ENCODE measurements at places on chromosomes 1 and 21.

GRCh38 chr1:9269721-9270120 lies 23.0 kb upstream of the SPSB1 start:
- no peak for DNase-seq

DNA sequence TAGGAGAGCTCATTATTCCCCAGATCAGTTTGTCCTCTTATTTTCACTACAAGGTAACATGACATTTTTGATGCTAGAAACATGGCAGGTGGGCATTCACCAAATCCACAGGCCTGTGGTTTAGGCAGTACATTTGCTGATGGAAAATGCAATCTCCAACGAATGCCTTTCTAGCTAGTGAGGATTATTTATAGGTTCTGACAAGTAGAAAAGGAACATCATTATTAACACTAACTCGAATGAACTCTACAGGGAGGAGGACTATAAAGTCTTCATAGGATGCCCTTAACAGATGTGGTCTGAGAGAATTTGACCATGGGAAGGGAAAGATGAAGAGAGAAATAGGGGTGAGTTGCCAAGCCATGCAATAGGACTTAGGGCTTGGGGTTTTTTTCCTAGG lies 71.5 kb upstream of the BCL10 start:
- DNase-seq: no peak

- no peak for DNase-seq
Observed at GRCh38 chr1:63907051-63907450, 133.2 kb downstream of the ROR1 start.

DNA sequence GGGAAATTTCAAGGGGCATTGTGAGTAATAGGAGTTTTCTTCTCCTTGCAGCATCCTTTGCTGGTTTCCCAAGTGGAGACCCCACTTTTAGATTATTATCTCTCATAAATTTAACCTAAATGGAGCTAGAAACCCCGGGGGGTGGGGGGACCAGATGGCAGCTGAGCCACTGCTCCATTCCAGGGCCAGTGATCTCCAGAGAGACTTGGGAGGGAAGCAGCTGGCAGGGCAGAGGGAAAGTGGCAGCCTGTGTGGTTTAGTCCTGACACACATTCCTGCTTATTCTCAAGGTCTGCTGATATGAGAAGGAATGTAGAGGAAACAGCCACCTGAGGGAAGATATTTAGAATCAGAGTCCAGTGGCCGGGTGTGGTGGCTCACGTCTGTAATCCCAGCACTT lies 16.3 kb downstream of the PCP4L1 start:
- DNase-seq: no peak

DNA sequence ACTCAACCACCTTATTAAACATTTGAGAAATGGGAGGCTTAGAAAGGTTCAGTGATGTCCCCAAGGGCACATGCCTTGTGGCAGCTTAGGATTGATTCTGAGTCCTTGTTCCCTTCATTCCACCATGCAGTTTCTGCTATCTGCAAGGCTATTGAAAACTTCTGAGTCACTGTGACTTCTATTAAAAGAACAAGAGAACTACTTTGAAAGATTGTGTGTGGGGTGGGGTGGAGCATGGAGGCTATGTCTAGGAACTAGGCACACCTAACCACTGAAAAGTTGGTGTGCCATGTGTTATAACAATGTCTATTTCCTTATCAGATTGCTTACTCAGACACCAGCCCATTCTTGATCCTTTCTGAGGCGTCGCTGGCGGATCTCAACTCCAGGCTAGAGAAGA lies 10.8 kb downstream of the MTARC1 start:
- no peak for DNase-seq

GRCh38 chr21:25449950-25450349 lies 157.3 kb downstream of the MRPL39 start:
- no peak for DNase-seq

GRCh38 chr1:222523852-222524251 lies 24.1 kb downstream of the HHIPL2 start:
- DNase-seq: peak; percentile 42

- DNase-seq: peak; percentile 5
Observed at GRCh38 chr1:84298684-84299535, 2.6 kb upstream of the SAMD13 start.

GRCh38 chr1:209643285-209644020 lies 8.8 kb downstream of the LAMB3 start:
- peak; percentile 31 for DNase-seq

- DNase-seq: no peak
Observed at GRCh38 chr1:29202053-29202452, 20.4 kb upstream of the SRSF4 start.

DNA sequence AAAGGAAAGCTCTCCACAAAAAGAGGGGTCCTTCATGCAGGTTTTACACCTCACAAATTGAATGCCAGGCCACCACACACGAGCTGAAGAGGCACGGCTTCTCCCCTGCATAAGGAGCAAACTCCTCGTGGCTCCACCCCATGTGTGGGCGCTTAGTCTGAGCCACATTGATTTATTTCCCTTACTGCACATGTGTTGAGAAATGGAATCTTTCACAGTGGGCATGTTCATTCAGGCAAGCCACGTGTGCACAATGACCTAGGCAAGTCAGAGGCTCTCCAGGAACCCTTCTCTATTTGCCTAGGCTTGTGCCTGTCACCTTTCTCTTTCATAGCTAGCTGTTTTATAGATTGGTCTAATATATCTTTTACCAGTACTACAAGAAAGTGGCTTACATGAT lies 120.5 kb downstream of the LTN1 start:
- peak; percentile 13 for DNase-seq

DNA sequence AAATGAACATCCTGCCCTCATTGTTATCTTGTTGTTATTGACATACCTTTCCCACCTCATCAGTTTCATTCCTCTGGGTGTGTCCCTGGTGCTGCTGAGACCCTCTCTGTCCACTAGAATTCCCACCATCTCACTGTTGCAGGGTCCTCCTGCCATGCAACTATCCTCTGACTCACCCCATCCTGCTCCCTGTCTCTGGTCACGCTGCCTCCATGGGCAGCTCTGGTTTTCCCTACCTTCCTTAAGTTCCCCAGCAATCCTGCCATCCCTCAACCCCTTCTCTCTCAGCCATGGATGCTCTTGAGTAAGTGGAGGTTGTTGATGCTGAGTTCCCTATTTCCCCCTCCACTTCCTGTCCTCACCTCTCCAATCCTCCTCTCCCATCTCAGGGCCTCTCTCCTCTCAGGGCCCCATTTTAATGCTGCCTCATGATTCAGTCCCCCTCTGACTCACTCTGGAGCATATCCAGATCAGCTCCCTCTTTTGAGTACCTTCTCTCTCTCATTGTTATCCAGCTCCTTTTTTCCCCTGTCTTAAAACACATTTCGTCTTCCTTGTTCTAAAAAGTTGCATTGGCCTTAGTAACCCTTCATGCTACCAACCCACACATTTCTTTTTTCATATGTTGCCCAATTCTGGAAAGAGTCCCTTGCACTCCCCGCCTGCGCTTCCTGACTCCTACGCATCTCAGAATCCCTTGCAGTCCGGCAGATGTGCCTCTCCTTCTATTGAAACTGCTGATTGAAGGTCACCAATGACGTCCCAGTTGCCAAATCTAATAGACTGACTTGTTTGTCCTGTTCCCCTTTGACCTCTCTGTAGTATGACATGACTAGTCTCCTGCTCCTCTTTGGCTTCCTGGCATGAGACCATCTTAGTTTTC lies 92.0 kb downstream of the CNIH3 start:
- DNase-seq: peak; percentile 84

GRCh38 chr1:54310439-54311328 lies 95.5 kb downstream of the SSBP3 start:
- DNase-seq: no peak

DNA sequence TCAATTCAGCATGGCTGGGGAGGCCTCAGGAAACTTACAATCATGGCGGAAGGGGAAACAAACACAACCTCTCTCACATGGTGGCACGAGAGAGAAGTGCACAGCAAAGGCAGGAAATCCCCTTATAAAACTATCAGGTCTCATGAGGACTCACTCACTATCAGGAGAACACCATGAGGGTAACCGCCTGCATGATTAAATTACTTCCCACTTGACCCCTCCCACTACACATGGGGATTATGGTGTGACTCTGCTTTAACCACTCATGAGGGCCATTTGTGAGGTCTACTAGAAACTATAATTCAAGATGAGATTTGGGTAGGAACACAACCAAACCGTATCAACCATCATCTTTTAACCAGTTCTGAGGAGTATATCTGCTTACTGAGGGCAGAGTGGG lies 387.4 kb upstream of the NFIA start:
- DNase-seq: no peak

GRCh38 chr1:238951809-238952208 lies 434.6 kb upstream of the CHRM3 start:
- peak; percentile 69 for DNase-seq

DNA sequence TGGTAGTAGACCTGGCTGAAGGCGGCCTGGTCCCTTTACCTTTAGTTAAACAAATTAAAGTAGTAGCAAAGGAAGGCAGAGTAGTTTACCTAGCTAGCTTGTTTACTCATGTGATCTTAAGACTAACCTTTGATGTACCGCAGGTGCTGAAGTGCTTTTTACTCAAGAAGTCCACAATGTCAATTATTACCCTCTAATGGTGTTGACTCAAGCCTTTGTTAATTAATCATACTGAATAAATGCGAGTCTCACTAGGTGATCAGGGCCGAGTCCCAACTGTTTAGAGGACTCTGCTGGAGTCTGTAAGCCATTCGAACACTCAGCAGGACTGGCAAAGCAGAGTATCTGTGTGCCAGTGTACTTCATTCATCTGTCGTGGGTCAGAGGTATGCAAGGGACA lies 381.1 kb upstream of the NCAM2 start:
- no peak for DNase-seq

GRCh38 chr1:7110321-7110720 lies 325.1 kb downstream of the CAMTA1 start:
- no peak for DNase-seq

DNA sequence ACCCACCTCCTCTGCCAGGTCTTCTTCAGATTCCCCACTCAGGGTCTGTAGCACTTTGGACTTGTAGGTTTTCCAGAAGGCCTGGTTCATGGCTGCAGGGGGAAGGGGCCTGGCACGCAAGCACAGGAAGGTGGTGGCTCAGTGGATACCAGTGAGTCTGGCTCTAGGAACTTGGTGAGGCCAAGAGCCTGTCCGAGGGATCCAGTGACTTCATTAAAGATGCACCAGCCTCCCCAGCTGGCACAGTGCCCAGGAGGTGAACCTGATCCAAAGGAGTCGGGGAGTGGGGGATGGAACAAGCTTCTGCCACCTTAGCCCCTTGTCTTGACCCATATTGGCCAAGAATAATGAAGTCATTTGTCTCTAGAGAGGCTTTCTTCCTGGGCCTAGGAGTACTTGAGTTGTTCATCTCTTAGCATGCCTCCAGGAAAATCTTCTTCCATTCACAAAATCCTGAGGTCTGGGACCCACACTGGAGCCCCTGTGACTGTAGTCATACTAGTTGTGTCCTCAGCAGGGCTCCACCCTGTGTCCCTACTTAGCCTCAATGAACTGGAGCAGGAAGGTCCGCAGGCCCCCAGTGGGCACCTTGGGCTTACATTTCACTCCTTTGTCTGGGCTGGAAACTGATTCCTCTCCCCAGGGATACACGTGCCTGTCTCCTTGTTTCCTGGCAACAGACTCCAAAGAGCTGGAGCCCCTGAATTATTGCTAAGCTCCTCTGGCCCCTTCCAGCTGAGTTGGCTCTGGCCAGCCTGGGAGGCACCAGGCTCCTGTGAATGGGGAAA lies at the start of gene C1orf232:
Gene C1orf232, minus strand, starts transcription at position 554 of the 788 bp plus-strand sequence. Its CDS starts 464 bp downstream, at position 90.
- no peak for DNase-seq

GRCh38 chr1:215475796-215476481 lies 91.2 kb upstream of the KCTD3 start:
- DNase-seq: peak; percentile 97

DNA sequence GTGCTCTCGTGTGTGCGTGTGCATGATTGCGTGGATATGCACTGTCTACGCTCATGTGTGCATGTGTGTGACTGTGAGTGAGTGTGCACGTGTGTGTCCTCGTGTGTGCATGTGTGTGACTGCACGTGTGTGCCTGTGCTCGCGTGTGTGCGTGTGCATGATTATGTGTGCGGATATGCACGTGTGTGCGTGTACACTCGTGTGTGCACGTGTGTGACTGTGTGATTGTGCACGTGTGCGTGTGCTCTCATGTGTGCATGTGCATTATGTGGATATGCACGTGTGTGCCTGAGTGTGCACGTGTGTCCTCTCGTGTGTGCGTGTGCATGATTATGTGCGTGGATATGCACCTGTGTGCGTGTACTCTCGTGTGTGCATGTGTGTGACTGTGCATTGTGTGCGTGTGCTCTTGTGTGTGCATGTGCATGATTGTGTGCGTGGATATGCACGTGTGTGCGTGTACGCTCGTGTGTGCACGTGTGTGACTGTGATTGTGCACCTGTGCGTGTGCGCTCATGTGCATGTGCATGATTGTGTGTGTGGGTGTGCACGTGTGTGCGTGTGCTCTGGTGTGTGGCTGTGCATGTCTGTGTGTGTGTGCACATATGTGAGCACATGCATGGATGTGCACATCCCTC lies 2.2 kb downstream of the MMEL1 start:
- DNase-seq: no peak

- no peak for DNase-seq
Observed at GRCh38 chr1:48000883-48001282, 3.7 kb upstream of the TRABD2B start.

GRCh38 chr21:36481639-36482038 lies 1.7 kb upstream of the CLDN14 start:
- no peak for DNase-seq

- DNase-seq: peak; percentile 87
Observed at GRCh38 chr1:71621785-71622184, 541.0 kb upstream of the ZRANB2 start.

- no peak for DNase-seq
Observed at GRCh38 chr1:17272646-17273045, 23.7 kb downstream of the PADI3 start.

GRCh38 chr1:33844166-33844565 lies 19.7 kb upstream of the HMGB4 start:
- no peak for DNase-seq

DNA sequence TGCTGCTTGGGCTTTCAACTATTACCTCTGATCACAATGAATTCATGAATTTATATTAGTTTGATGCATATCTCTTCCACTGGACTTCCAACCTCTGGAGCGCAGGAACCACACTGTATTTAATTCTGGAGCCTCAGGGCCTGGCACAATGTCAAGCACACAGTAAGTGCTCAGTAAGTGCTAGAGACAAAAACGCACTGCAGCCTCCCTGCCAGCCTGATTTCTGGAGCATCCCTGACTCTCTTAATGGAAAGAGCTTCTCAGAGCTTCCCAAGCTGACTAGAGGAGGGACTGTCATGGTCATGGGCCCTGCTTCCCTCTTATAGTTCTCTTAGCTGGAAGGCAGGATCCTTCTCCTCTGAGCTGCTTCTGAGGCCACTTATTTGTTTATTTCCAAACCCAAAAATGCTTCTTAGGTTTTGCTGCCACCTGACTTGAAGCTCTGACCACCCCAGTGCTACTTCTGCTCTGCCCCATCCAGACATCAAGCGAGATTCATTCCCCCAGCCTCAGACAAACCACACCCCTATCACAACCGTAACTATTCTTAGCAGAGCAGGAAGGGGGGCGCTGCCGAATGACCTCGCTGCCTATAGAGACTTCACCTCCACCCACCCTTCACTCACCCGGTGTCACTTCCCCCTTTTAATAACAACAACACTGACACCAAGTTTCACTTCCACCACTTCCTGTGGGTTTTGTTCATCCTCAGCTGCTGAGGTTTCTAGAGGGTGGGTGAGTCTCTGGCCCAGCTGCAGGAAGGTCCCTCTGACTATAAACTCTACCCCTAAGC lies 33.6 kb downstream of the NUAK2 start:
- peak; percentile 45 for DNase-seq

- no peak for DNase-seq
Observed at GRCh38 chr1:15477646-15478212, 1.8 kb downstream of the CELA2B start.

GRCh38 chr1:156581661-156582387 lies 2.3 kb downstream of the TTC24 start:
- no peak for DNase-seq

GRCh38 chr1:32701421-32701911 lies 1.1 kb downstream of the SYNC start:
- DNase-seq: no peak
